ENCODE measurements at places on chromosomes 7 and 10. TPM values are rescaled to one million over a fixed set of nuclear protein-coding genes. Genes with fewer than 3 reads are reported as not detected.

Gene LRRN3
- 3.0 TPM for total RNA-seq

Gene SLC26A3
- total RNA-seq = not detected

Gene CAMK1D
- 11.2 TPM for total RNA-seq

Gene OPN1SW
- total RNA-seq = not detected

Gene FKBP6
- not detected for total RNA-seq

Gene INPP5A
- 120 TPM for total RNA-seq

DNA sequence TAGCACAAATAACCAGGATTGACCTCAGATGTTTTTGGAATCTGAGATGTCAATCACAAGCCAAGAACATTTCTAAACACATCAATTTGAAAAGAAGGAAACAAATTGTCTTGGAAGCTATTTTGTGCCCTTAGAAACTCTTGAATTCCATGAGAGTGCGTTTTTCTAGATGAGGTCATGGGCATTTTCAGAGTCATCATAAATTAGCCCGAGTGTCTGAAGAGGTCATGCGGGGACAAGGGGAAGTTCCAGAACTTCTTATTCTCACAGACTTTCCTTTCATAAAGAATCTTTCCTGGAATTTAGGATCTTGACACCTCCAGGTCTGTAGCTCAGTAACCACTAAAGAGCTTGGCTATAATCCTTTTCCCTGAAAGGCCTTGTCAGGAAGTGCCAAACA, 28.2 kb downstream of the IL2RA start:
- DNase-seq = no peak
- H3K27me3 ChIP-seq = no peaks in the 10 kb centered on the region
- H3K36me3 ChIP-seq = no peaks in the 10 kb centered on the region
- H3K27ac ChIP-seq = no peak overlapping the region

- no peak overlapping the region for H3K27ac ChIP-seq
- no peak for DNase-seq
- H3K36me3 ChIP-seq = no peaks in the 10 kb centered on the region
- H3K4me1 ChIP-seq = no peaks in the 10 kb centered on the region
- H3K27me3 ChIP-seq = no peaks in the 10 kb centered on the region
Observed at GRCh38 chr7:50303335-50304128, 984 bp upstream of the IKZF1 start.

DNA sequence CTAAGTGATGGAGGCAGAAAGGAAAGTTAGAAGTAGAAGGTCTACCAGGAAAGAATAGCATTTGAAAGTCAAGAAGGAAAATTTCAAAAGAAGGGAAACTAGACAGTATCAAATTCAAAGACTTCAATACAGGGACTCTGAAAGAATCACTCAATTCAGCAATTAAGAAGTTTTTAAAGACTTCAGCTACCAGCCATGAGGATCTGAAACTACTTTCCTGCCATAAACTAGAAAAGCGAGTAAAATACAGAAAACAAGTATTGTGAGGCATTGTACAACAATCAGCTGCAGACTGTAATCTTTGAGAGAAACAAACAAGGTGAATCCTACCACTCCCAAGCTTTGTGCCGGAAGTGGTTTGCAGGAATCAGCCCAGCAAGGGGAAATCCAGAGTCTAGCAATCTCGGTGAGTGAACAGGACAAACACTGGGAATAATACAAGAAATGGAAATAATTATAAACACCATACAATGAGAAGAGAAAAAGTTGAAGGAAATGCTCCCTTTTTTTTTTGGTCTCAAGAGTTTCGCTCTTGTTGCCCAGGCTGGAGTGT, 62.4 kb downstream of the ARHGAP12 start:
- H3K27me3 ChIP-seq = no peaks in the 10 kb centered on the region
- H3K27ac ChIP-seq = no peak overlapping the region
- H3K4me3 ChIP-seq = no peak overlapping the region
- no peak for DNase-seq

DNA sequence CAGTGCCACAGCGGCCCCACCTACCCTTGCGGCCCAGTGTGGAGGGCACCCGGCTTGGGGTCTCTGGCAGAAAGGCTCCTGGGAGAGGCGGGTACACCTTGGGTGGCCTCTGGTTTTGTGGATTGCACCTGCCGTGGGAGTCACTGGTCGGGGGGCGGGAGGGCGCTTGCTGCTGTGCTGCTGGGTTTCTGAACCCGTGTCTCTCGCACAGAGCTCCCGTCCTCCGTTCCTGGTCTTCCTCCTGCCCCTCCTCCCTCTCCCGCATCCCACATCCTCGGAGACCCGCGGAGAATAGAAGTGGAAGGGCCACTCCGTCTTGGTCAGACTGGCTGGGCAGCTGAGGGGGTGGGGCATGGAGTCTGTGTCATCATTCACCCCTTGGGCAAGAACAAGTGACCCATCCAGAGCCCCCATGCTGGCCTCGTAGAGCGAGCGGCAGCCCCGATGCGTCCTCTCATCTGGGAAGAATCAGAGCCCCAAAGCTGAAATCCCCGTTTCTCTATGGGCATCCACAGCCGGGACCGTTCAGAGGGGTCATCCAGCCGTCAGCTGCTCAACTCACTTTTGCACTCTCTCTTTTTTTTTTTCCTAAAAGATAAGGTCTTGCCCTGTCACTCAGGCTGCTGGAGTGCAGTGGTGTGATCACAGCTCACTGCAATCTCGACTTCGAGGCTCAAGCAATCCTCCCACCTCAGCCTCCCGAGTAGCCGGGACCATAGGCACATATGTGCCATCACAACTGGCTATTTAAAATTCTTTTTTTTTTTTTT, 4.0 kb downstream of the MAFK start:
- peak overlapping the region; percentile 97 for H3K27ac ChIP-seq
- H3K27me3 ChIP-seq = no peaks in the 10 kb centered on the region
- peaks cover 59% of the 10 kb centered on the region for H3K4me1 ChIP-seq
- DNase-seq = no peak

DNA sequence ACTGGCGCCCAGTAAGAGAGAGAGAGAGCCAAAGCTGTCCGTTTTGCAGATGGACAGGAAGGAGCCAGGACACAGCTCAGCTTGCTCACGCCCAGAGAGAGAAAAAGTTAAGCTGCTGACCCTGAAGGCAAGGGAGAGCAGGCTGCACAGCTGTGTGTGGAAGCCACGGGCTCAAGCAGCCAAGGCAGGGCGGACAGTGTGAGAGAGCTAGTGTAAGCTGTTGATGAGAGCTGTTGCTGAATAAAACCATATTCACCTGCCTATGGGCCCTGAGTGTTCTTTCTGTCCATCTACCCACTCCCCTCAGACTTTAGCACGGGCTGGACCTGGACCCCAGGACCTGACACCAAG, 5.4 kb downstream of the INMT start:
- peak overlapping the region; percentile 4 for H3K27ac ChIP-seq
- H3K27me3 ChIP-seq = no peaks in the 10 kb centered on the region
- no peak for DNase-seq
- peaks cover 38% of the 10 kb centered on the region for H3K4me1 ChIP-seq
- no peak overlapping the region for H3K4me3 ChIP-seq

GRCh38 chr10:75807456-75807855, 376.0 kb downstream of the LRMDA start:
- H3K4me3 ChIP-seq = no peak overlapping the region
- H3K36me3 ChIP-seq = no peaks in the 10 kb centered on the region
- no peak for DNase-seq

DNA sequence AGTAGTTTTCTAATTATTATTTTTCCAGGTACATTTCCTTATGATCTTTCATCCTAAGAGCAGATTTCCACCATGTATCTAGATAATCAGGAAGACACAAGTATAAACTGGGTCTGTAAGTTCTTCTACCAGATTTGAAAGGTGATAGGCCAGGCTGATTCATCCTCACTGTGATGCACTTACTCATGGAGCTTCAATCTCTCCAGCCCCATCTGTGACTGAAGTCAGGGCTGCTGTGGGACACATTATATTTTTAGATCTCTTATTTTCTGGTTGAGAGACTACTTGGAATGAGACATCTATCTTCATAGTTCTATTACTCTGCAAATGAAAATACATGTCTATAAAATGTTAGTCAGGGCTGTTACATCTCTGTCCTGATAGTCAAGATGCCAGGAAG, 85.5 kb upstream of the SLC25A13 start:
- H3K4me1 ChIP-seq = no peaks in the 10 kb centered on the region
- H3K36me3 ChIP-seq = no peaks in the 10 kb centered on the region
- H3K27ac ChIP-seq = no peak overlapping the region

- DNase-seq = no peak
- H3K4me3 ChIP-seq = no peak overlapping the region
- no peaks in the 10 kb centered on the region for H3K4me1 ChIP-seq
Observed at GRCh38 chr7:16512097-16512496, 14.5 kb upstream of the LRRC72 start.

- no peaks in the 10 kb centered on the region for H3K4me1 ChIP-seq
- no peaks in the 10 kb centered on the region for H3K36me3 ChIP-seq
- H3K27ac ChIP-seq = no peak overlapping the region
Observed at GRCh38 chr10:132827861-132828539, 42.1 kb upstream of the NKX6-2 start.

GRCh38 chr7:105218939-105219770, 169.6 kb downstream of the SRPK2 start:
- no peak overlapping the region for H3K4me3 ChIP-seq
- H3K27me3 ChIP-seq = no peaks in the 10 kb centered on the region
- no peak overlapping the region for H3K27ac ChIP-seq
- H3K36me3 ChIP-seq = no peaks in the 10 kb centered on the region
- no peaks in the 10 kb centered on the region for H3K4me1 ChIP-seq
